ENCODE measurements at places on chromosomes 2 and 18. TPM values are rescaled to one million over a fixed set of nuclear protein-coding genes. Genes with fewer than 3 reads are reported as not detected.

GRCh38 chr18:33817096-33817495 is 239.1 kb downstream of the ASXL3 start:
- no peak for DNase-seq

DNA sequence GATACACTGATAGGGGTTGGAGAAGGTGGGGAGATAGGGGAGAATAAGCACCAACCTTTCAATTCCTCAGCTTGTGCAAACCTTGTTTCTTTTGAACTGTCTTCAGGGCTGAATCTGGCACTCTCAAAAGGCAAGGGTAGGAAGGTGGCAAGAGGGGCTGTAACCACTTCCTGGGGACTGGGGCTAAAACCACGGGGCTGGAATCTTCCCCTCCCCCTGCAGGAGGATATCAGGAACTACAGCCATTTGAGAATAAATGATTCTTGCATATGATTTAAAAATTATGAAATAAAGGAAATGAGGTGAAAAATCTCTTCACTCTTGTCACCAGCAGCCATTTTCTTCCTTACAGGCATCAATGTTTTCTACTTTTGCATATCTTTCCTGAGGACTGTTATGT is 50.8 kb downstream of the ATOH8 start:
- DNase-seq = no peak

Gene SETBP1
- polyA plus RNA-seq = 1.8 TPM

GRCh38 chr2:130852521-130853115 is 15.9 kb downstream of the ARHGEF4 start:
- DNase-seq = no peak

GRCh38 chr18:59870623-59871130 is 29.1 kb upstream of the PMAIP1 start:
- no peak for DNase-seq

- DNase-seq = peak; percentile 50
These were observed 138.1 kb downstream of the WDR7 start for GRCh38 chr18:56789004-56789888.

- DNase-seq = peak; percentile 14
These were observed 63.8 kb downstream of the PDE11A start for GRCh38 chr2:178008636-178009289.

GRCh38 chr18:56967035-56967434 is 179.9 kb upstream of the BOD1L2 start:
- no peak for DNase-seq

- no peak for DNase-seq
These were observed 77.2 kb downstream of the NEURL3 start for GRCh38 chr2:96427917-96428316.

DNA sequence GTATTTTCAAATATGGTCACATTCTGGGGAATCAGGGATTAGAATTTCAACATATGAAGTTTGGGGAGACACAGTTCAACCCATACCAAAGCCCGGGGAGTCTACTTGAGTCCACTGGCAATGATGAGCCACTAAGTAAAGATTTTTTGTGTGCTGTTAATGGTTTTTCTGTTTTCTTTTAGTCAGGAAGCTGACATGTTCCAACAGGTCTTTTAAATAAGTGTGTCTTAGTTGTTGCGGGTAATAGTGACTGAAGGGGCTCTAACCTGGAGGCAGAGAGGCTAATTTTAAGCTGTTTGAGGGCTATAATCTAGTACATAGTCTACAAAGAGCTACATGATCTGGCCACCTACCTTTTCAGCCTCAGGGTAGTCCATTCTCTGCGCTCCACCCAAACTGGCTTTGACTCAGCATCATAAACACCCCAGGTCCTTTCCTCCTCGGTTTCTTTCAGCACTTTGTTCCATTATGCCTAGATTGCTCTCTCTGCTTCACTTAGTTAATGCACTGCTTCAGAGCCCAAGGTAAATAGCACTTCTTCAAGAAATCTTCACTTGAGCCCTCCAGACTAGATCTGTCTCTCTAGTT is 17.6 kb upstream of the UBE2E3 start:
- no peak for DNase-seq

DNA sequence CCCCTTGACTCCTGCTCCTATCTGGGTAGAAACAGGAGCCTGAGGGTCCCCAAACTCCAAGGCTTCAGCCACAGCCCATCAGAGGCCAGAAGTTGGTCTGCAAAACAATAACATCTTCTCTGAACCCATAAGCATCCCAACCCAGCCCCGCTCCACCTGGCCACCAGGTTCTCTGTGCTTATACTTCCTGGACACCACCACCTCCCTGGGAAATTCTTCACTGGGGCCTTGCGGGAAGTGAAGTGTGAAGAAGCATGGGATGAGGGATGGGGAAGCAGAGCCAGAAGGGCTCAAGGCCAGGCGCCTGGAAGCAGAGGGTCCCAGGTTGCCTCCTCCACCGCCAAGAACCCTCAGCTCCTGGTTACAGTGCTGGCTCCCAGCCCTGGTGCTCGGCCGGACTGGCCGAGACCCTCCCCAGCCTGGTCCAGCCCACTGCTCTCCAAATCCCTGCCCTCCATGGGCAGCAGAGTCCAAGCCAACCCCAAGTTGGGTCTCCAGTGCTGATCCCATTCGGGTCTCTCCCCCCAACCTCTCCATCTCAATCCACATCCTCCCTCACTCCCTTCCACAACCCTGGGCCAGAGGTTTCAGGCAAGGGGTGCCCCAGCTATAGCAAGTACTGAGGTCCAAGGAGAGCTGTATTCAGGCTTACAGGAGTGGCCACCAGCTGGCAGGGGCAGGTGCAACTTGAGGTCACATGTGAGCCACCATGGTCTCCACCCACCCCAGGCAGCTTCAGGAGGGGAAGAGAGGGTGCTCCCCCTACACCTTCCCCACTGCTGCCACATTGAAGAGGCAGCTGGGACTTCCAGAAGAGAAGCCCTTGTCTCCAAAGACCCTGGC is 60.7 kb downstream of the TNS1 start:
- no peak for DNase-seq

DNA sequence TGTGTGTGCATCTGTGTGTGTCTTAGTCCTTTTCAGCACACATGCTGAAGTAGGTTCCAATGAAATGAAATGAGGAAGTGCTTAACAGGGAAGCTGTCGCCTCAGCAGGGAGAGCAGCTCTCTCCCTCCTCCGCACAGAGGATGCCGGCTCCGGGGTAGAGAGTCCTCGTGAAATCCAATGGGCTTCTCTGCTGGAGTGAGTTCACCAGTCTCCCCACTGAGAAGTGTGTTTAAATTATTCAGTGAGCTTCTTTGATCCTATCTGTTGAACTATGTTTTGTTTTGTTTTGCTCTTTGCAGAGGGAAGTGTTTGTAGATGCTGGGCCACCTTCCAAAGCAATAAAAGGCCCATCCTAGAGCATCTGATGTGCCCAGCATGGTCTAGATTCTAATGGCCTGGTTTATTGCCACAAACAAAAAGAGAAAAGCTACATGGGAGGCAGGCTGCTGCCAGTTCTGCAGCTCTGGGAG is 6.7 kb downstream of the PPP1R7 start:
- no peak for DNase-seq

DNA sequence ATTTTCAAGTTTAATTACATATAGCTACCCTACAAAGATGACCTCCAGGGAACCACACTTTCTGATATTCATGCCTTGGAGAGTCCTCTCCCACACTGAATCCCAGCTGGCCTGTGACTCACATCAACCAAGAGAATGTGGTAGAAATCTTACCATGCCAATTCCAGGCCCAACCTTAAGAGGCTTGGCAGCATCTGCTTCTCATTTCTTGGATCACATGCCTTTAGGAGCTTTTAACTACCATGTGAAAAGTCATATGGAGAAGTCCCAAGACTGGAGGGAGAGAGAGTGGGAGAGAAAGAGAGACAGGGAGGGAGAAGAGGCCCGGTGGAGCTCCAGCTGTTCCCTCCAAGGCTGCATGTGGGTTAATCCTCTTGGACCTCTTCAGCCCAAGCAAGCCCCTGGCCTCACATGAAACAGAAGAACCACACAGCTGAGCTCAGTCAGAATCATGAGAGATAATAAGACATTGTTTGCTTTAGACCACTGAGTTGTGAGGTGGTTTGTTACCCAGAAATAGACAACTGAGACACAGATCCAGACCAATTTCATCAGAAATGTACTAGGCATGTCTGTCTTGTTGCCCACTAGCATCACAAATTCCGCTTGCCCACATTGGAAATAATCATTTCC is 190.7 kb downstream of the MTCL1 start:
- DNase-seq = no peak

Gene IL36A
- polyA plus RNA-seq = not detected

Gene CYP26B1
- 2.3 TPM for polyA plus RNA-seq

Gene TMEM198
- polyA plus RNA-seq = 19.9 TPM

- DNase-seq = no peak
These were observed 199.5 kb upstream of the RGPD4 start for GRCh38 chr2:107627164-107627563.

GRCh38 chr2:219218217-219218731 is 484 bp downstream of the ABCB6 start:
- DNase-seq = peak; percentile 59

- no peak for DNase-seq
These were observed 62.3 kb upstream of the DAPL1 start for GRCh38 chr2:158732573-158733429.

DNA sequence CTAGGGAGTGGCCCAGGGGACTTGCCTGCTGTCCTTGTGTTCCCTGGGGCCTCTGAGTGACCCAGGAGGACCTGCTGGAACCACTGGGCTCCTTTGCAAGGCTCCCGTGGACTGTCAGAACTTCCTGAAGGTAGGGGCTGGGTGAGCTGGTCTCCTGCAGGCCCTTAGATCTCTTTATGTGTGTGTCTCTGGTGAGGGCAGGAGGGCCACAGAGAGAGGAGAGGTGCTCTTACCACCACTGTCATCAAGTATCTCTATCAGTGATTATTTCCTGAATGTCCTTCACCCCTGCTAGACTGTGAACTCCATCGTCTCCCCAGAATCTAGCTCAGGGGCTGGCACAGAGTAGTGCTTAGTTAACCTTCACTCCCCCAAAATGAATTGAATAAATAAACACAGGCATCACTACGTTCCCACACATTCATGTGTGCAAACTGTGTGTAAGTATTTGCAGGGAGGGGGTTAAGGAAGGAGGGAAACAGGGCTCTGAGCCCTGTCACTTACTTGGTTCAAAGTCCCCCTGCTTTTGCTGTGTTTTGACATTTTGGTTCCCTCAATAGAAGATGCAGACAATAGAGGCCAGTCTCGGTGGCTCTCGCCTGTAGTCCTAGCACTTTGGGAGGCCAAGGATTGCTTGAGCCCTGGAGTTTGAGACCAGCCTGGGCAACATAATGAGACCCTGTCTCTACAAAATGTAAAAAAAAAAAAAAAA is 100.8 kb upstream of the HAAO start:
- DNase-seq = no peak

- DNase-seq = no peak
These were observed 236.2 kb downstream of the GLI2 start for GRCh38 chr2:120971866-120972265.

DNA sequence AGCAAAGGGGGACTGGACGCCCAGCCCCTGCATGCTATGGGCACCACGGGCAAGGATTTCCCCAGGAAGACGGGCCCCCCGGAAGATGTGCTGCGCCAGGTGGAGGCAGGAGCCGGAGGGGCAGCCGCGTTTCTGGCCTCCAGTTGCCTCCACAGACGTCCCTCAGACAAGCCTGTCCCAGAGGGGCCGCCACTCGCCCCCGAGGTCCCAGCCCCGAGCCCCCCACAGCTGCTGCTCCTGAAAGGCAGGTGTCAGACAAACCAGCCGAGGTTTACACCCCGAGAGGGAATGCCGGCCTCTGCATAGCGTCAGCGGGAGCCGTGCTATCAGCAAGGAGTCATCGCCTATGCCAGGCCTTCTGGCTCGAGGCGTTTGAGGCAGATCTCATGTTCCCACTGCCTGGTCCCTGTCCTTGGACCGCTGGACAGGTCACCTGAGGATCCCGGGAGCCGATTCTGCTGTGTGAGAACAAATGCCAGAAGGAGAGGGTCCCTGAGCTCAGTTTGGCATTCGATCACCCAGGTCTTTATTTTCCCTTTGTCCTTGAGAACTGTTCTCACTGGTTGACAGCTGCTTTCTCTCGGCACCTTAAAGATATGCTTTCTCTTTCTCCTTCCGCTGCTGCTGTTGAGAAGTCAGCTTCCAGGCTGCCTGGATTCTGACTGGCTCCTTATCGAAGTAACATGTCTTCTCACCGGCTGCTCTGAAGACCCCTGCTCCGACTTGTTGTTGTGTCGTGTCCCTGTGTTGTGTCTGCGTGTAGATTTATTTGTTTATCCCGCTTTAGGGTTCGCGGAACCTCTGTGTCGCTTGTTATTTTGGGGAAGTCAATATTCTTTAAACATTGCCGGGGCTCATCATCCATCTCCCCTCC is 20.6 kb downstream of the CROCC2 start:
- DNase-seq = peak; percentile 47

DNA sequence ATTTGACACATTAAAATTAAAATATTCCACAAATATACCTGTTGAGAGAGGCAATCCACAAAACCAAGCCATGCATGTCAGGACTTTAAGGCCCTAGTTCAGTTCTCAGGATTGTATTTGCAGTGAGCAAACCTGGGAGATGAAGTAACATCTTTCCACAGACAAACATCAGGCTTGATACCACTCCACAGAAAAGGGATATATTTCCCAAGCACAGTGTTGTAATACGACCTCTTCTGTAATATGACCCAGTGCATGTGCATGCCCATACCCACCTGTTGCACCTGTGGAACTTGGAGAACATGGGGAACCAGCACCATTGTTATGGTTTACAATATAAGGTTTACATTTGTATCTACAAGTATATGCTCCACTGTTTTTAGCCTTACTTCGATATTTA is 184.0 kb downstream of the PDE11A start:
- no peak for DNase-seq

Gene CYS1
- polyA plus RNA-seq = 0.54 TPM

DNA sequence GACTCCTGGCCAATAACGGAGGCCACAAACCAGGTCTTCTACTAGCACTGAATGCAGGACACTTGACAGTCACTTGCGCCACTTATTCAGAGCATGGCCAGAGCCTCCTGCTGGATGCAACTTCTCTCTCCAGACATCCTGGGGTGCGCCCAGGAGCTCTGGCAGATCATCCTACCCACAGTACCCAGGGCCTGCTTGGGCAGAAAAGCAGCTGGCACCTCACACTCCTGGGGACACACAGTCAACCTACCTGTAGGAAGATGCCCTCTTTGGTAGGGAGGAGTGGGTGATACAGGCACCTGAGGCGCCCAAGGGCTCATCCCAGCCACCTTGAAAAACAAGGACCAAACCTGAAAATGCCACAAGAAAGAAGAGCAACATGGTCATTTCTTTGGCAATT is 13.3 kb downstream of the GALNT14 start:
- no peak for DNase-seq

DNA sequence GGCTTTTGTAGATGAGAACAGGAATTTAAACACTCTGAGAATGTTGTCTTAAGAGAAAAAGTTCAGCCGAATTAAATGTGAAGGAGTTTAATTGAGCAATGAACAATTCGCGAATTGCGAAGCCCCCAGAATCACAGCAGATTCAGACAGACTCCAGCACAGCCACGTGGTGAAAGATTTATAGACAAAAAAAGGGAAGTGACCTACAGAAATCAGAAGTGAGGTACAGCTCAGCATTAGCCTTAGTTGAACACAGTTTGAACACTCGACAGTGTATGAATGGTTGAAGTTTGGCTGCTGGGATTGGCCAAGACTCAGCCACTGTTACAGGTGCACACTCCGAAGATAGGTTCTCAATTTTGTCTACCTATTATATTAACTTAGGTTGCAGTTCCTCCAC is 264.0 kb upstream of the CHST9 start:
- no peak for DNase-seq

Gene FBXO48
- 0.78 TPM for polyA plus RNA-seq
